ENCODE measurements at places on chromosomes 4 and X.

DNA sequence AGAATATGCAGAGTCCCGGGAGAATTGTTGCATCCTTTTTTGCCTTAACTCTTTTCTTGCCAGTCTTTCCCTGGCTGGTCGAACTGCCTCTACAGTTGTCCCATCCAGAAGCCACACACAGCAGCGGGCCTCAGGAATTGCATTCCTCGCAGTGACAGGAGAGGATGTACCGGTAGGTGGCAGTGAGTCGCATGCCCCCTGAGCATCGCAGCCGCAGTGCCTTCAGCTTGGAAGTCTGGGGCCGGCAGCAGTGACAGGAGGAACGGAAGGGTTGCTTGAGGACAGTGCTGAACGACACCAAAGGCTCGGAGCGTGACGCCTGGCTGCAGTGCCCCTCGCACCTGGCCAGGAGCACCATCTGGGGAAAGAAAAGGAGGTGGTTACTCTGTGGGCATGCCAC, 23.5 kb downstream of the NDP start:
- no peak for DNase-seq

DNA sequence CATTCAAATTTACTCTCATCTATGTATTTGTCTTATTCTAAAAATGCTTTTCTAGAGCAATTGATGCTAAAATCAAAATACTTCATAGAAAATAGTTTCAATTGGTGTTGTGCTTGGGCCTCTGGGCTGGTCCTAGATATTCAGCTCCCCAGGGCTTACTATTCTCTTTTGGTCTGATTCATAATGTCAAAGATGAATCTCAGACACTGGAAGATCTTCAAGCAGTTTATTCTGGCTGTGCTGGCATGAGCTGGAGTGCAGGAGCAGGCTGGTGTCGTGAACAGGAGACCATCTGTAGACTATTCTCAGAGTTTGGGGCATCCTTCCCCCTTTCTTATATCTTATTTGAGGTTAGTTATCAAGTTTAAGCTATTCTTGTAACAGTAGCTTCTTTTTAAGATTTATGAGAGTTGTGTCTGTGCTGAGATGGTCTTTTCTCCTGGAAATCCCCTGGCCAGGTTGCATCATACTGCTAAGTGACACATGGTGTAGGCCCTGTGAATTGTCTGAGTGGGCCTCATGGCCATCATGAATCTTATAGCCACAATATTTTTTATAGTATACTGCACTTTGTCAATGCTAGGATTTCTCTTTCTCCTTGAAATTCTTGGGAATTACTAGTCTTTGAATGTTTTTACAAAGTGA, 1624.0 kb upstream of the IGFBP7 start:
- DNase-seq = peak; percentile 0

DNA sequence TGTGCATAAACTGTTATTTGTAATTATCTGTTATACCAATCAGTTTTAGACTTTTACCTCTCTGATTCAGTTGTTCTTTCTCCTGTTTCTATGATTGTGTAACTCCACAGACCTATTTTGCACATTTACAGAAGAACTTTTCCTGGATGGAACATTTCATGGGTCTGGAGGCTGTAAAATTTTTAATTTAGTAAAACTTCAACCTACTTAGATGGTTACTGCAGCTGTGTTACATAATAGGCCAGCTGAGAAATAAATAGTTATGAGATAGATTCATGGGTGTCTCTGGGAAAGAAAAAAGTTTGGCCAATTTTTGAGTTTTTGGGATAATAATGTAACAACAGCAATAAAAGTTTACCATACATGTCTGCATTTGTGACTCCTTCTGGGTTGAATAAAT, 253.5 kb downstream of the ARHGAP24 start:
- DNase-seq = no peak

DNA sequence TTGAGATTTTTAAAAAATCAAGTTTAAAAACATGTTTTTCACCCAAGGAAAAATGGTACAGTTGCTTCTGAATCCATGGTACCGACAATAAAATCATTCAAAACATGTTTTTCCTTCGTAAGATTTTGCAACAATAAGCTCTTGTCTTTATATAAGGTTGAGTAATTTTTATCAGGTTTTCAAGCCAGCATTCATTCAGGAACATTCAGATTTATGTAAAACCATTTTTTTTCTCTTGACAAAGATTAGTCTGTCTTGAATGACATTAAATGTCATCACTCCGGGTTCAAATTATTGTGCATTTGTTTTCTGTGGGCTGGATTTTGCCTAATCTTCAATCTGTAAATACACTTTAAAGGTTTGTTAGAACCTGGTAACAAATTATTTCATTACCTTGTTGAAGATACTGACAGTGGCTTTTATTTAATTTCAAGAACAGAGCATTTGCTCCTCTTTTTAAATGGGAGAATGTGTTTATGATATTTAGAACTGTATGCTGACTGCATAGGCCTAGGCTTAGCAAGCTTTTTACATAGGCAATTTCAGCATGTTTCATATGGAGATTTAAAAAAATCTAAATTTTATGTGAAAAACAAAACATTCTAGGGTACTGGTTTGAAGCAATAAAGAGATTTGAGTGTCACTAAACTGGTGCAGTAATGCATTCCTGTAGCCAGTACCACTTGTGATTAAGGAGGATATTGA, 336.4 kb upstream of the HAND2 start:
- peak; percentile 74 for DNase-seq

DNA sequence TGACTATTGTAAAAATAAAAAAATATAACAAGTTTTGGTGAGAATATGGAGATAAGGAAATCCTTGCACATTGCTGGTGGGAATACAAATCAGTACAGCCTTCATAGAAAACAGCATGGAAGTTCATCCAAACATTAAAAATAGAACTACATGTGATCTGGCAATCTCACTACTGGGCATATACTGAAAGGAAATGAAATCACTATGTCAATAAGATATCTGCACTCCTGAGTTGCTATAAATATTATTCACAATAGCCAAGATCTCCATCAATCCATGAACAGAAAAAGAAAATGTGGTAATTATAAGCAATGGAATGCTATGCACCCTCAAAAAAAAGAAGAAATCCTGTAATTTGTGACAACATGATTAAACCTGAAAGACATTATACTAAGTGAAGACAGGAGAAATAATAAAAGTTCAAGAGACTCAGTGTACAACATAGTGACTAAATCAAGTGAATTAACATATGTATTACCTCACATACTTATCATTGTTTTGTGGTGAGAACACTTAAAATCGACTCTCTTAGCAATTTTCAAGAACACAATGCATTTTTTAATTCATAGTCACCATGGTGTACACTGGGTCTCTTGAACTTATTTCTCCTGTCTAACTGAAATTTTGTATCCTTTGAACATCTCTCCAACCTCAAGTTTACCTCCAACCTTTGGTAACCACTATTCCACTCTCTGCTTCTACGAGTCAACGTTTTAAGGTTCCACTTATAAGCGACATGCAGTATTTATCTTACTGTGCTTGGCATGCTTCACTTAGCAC, 1703.7 kb upstream of the AGA start:
- DNase-seq = no peak

DNA sequence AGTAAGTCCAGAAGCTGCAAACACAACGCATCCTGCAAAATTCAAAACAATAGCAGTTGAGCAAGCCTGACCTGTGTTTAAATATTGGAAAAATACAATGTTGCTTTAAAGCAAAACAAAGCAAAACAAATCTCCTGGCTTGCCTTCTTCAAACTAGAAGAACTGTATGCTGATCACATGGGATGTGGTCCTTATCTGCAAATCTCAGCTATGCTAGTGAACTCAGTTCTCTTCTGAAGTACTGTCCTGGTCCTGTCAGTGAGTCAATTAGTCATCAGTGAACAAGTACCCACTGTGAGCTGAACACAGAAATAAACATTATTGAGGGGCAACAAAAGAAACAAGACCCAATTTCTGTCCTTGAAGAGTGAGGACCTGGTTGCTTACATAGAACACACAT, 522.5 kb downstream of the SMARCA1 start:
- no peak for DNase-seq
